NCI-H1105 (cell line): ENCODE measurements at places on chromosomes 12 and 14.

GRCh38 chr12:2286461-2287131 lies 233.8 kb downstream of the CACNA1C start:
- DNase-seq, result no peak

DNA sequence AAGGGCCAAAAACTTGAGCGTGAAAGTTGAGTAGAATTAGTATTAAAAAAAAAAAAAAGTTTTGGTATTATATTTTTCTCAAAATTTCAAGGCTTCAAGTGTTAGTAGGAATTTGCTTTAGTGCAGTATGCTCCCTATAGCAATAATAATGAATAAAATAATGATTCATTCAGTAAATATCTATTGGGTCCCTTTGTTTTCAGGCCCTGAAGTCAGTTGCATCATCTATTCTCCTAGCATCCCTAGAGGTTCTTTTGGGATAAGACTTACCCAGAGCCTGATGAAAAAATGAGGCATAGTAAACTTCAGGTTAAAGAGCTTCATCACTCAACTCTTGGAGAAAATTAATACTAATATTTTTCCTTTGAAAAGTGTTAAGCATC lies 1.1 kb downstream of the KMT5A start:
- no peak for DNase-seq

GRCh38 chr14:32201816-32202490 lies at the start of gene RNU6-7:
Gene RNU6-7 (plus strand): TSS chr14:32202045.
- peak; percentile 38 for DNase-seq

- peak; percentile 84 for DNase-seq
These were observed 463.6 kb upstream of the CCDC196 start for GRCh38 chr14:66022526-66022925.

GRCh38 chr12:122413516-122414404 lies 8.7 kb downstream of the CLIP1 start:
- DNase-seq, result no peak

- no peak for DNase-seq
These were observed 1.2 kb upstream of the DDN start for GRCh38 chr12:49000346-49000745.

DNA sequence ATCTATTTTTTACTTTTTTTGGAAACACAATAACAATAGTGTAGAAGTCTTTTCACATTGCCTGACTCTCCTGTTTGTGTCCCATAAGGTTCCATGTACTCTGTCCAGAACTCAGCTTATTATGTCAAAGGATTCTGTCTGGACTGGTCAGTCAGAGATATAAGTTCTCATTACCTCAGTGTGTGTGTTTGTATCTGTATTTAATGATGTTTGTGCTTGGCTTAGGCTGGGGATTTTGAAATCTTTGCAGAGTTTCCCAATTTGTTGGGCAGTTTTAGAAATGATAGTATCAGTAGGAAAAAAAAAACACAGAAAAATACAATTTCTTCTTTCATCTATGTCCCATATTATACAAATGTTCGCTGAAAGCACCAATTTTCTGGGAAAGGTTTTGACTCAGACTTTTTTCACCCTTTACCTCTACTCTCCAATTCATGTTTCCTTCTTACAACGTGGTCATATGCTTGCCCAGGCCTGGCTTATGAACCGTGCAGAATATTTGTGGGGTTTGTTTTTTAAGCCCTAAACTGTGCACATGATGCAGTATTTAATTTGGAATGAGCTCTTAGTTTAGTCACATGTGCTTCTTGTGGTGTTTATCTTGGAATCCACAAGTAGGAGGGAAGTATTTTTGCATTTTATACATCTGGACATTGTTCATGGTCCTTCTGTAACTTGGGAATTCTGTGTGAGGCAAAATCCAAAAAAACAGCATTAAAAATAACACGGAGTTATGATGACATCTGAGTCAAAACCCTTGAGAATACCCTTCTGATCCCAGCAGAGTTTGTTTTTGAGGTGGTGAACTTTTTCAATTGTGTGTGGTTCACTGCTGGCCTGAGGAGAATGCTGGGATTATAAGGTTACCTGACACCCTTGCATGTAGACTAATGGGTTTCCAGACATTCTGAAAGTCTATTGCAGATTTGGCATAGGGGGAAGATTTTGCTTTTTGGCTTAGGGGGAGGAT lies 121.2 kb downstream of the RAD51B start:
- no peak for DNase-seq

DNA sequence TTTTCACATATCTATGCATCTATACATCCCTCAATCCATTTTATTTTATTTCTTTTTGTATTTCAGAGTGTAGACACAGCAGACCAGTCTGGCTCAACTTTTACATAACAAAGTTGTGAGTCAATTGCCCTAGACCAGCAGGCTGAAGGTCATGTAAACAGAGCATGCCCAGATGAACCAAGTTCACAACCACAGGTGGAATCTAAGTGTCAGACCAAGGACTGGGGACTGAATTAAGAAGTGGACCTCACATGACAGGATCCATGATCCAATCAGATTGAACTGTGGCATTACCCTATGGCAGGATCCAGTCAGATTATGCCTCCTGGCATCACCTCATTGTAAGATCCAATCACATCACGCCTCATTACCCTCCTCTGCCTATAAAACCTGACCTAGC lies 455.8 kb downstream of the SOX5 start:
- no peak for DNase-seq

GRCh38 chr12:6278439-6279255 lies 31.8 kb upstream of the PLEKHG6 start:
- DNase-seq, result peak; percentile 76

- no peak for DNase-seq
These were observed 229.6 kb upstream of the NAV3 start for GRCh38 chr12:77601069-77601468.

GRCh38 chr12:95608252-95609033 lies 57.2 kb upstream of the USP44 start:
- DNase-seq, result peak; percentile 21

DNA sequence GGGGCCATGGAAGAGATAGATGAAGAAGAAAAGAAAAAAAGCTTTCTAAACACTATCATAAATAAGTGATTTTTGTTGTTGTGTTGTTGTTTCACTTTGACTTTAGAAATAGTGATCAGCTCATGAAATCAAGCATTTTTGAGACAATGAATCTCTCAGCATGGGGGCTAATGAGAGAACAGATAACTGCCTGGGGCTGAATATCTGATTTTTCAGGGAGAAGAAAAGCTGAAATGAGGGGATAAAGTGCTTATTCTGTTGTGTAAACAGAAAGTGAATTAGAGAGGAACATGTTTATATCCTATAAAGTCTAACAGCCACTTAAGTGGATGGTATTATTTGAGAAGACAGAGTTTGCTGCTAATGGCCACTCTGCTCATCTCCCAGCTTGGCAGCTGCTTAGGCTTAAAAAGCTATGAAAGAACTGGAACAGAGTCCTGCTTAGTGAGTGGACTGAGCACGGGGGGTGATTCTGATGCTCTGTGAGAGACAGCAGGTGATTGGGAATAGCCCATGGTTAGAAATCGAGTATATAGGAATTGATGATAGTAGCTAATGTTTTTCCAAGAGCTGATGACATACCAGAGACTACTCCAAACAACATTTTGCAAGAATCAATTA lies 646.1 kb upstream of the TMEM132C start:
- peak; percentile 81 for DNase-seq

- no peak for DNase-seq
These were observed 3.0 kb downstream of the KRT5 start for GRCh38 chr12:52517005-52517835.

- no peak for DNase-seq
These were observed 3.6 kb downstream of the PELI2 start for GRCh38 chr14:56121816-56122215.

DNA sequence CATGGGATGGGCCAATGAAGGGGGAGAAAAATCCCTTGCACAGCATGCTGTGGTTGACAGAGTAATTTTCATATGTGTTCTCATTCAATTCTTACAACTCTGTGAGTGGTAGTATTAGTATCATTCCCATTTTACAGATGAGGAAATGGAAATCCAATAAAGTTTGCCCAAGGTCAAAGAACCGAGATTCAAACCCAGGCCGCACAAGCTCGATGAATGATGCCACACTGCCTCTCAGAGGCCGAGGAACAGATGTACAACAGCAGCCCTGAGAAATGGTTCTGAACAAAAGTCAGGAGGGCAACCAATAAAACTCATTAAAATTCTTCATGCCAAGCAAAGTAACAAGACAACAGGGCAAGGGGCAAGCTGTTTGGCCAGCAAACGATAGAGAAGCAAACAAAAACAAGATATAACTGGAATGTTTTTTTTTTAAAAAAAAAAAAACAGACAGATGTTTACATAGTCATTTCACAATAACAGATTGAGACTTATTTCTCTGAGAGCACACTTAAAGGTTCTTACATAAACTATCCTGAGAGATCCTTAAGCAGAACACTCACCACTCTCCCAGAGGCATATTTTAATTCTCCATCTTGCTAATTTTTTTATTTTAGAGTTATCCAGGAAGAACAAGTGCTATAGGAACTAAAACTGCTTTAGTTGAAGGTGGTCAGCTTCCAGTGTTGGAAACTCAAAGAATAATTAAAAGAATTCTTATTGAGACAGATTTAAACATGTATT lies 85.8 kb downstream of the EXOC5 start:
- peak; percentile 10 for DNase-seq

DNA sequence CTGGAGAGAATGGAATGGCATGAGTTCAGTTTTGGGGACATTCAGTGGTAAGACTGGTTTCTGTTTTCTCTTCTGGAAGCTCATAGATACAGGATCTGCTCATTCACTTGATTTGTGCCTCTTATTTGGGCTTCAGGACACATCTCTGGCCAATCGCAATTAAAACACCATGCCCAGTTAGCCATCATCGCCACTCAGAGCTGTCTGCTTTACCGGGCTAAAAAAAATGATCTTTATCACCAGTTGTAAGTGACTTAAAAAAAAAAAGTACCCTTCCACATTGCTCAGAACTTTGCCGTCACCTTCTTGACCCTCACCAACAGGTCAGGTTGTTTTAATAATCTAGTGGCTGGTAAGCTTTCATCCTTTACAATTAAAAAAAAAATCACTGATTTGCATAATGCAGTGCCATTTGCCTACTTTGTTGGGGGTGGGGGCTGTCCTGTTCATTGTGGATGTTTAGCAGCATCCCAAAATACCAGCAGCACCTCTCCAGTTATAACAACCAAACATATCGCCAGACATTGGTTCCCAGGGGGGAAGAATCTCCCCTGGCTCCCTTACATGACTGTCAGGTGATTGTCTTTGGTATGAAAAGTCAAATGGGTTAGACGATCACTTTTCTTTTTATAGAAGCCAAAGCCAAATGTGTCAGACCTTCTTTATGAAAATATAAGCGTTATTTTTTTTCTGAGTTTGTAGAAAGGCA lies 150.1 kb downstream of the PRKCH start:
- DNase-seq, result no peak

DNA sequence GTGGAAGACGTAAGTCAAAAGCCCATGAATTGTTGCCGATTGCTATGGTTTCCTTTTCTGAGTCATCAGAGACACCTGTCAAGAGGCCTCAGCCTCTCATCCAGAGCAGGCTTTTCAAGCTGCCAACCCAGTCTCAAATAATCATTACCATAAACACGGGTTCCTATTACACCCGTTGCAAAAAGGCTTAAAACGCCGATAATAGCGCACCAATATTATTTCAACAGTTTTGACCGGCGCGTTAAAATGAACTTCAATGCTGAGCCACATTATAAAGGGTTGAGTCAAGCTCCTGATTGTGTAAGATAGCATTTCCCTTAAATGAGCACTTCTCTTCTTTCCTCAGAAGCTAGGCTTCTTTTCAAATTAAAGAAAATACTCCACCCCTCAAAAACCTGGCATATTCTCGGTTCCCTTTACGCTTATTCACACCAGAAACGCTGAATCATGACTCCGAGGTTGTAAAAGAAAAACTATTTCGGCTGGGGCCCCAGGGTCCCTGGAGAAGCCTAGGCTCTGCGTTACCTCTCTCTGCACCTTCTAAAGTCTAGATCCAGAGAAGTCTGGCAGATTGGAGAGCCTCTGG lies 1.4 kb downstream of the TMTC1 start:
- peak; percentile 58 for DNase-seq

DNA sequence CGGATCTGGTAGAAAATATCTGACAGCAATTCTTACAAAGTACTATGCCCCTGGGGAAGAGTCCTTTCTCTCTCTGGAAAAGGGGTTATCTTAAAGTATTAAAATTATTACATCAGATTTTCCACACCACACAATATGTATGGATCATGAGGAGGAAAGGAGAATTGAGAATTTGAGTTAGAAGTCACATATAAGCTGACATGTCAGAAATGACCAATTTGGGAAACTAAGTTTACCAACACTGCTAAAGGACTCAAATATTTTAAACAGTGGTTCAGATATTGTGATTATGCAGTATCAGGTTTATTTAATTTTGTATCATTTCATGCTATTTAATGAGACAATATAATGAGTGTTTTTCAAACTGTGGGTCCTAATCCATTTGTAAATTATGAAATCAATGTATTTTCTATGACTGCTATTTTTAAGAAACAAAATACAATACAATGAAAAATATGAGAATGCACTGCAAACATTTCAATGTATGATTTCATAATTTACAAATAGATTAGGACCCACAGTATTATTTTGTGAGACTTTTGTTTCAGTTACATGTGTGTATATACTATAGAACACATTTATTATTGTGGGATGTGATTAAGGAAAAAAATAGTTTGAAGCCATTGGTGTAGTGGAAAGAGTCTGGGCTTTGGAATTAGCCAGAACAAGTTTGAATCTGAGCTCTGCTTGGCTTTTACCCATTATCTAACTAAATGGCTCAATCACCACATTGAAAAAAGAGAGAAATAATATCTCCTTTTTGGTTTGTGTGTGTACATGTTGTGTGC lies 1.8 kb upstream of the INSM2 start:
- no peak for DNase-seq

DNA sequence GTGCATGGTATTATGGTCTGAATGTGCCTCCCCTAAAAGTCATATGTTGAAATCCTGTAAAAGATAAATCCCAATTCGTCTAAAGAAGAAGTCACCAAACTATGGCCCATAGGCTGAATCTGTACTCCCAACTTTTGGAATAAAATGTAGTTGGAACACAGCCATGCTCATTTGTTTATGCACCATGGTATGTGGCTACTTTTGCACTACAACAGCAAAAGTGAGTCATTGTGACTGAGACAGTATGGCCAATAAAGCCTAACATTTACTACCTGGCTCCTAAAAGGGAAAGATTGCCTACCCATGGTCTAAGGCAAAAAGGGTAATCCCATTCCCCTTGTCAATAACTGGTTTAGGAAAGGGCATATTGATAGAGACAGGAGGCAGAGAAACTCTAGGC lies 101.8 kb downstream of the LRIG3 start:
- no peak for DNase-seq

DNA sequence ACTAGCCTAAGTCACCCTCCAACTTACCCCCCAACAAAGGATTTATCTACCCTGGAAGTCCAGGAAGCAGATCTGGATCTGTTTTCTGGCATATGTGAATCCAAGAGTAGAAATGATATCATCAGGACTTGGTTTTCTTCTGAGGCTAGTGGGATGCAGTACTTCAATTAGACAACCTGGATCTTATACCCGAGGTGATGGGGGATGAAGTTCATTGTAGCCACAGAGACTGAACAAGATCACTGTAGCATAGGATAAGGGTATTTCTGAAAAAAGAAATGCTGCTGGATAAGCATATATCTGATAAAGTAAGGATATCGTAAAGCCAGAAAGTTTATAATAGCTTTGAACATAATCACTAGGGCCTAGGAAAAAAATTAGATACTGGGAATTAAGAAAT lies 174.4 kb downstream of the FOXA1 start:
- DNase-seq, result no peak
